ENCODE measurements at places on chromosomes 16 and 17.

DNA sequence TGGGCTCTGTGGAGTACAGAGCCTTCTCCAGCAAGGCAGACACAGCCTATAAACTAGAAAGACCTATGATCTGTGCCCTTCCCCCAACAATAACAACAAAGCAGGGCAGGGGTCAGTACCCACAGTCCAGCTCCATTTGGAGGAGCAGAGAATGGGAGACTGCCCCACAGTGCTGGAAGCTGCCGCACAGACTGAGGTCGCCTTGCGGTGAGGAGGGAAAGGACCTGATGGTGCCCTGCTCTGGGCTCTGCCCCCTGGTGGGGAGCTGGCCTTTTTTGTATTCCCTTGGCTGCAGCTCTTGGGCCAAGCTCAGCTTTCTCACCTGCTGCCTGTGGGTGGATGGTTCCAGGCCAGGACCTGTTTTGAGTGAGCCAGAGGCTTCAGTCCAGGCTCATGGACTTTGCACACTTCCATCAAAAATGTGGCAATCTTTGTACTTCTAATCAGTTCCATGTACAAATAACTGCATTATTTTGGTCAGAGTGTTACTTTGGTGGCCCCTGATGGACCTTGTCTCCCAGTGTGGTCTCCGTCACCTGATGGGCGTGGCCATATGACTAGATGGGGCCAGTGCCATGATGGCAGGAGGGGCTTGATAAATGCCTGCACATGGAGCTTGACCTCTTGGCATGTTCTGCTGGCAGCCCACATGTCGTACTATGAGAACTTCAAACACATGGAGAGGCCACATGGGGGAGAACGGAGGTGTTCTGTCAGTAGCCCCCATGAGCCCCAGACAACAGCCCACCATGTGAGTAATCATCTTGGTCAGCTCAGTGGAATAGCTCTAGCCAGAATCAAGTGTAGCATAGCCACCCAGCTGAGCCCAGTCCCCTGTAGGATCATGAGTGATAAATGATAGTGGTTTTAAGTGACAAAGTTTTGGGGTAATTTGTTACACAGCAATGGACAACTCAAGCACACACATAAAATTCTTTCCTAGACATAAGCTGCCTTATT, 24.2 kb downstream of the B9D1 start:
- peak; percentile 54 for DNase-seq

- DNase-seq = no peak
Observed at GRCh38 chr17:59357219-59357697, 25.8 kb downstream of the YPEL2 start.

DNA sequence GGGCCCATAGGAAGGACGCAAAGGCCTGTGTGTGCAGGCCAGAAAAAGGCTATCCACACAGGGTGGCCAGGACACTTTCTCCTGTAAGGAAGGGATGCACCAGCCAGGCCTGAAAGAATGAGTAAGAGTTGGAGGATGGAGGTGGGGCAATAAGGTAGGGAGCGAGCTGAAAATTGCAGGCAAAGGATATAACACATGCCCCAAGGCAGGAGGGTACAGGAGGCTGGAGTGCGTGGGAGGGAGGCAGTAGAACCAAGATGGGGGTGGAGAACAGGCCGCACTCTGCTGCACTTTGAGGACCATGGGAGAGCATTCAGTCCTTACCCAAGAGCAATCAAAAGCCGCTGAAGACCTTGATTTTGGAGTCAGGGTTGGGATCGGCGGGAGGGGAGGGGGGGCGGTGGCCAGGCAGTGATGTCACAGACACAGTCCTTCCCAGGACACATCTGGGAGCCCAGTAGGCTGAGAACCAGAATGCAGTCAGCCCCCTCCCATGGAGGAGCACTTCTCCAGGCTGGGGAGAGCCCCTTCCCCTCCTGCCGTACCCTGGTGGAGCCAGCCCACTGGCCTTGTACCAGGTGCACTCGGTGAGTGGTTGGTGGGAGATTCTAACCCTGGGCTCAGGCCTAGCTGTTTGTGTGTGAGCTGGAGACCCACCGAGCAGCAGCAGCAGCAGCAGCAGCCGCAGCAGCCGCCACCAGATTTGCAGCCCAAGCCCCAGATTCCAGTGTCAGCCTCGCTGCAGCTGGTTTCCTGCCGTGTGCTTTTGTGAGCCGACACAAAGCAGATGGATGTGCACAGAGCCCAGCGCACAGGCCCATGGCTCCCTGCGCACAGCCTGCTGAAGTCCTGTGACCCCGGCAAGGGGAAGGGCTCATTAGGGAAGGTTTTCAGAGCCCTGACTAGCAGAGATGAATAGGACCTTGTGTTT, 17.5 kb downstream of the ANKRD40 start:
- DNase-seq = no peak

GRCh38 chr16:88454523-88454947, 1.5 kb downstream of the ZFPM1 start:
- DNase-seq = no peak

DNA sequence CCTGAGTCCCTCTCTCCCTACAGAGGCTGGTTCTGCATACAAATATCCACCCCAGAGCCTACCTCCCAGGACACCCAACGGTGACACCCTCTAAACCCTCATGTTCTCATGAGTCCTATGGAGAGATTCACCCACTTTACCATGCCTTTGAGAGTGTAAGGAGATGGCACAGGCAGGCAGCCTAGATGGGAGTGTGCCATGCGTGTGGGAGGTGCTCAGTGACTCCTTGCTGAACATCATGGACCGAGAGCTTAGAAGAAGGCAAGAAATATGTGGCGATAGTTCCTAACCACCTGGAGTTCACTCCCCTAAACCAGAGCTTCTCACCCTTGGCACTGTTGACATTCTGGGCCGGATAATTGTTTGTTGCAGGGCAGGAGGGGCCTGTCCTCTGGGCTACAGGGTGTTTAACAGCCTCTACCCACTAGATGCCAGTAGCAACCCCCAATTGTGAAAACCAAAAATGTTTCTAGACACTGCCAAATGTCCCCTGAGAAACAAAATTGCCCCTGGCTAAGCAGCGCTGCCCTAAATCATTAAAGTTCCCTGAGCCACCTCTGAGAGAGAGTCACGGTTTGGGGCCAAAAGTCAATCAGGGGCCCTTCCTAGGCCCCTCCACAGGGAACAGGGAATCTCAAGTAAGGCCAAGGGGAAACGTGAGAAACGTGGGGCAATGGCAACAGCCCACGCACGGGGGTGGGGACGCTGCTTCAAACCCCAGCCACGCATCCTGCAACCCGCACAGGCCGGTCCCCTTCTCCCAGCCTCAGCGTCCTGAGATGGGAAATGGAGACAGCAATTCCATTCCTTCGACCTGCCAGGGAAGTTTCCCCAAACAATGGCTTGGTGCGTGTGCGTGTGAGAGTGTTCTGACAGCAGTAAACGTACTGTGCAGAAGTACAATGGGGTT, 66.8 kb downstream of the C16orf78 start:
- DNase-seq = no peak

DNA sequence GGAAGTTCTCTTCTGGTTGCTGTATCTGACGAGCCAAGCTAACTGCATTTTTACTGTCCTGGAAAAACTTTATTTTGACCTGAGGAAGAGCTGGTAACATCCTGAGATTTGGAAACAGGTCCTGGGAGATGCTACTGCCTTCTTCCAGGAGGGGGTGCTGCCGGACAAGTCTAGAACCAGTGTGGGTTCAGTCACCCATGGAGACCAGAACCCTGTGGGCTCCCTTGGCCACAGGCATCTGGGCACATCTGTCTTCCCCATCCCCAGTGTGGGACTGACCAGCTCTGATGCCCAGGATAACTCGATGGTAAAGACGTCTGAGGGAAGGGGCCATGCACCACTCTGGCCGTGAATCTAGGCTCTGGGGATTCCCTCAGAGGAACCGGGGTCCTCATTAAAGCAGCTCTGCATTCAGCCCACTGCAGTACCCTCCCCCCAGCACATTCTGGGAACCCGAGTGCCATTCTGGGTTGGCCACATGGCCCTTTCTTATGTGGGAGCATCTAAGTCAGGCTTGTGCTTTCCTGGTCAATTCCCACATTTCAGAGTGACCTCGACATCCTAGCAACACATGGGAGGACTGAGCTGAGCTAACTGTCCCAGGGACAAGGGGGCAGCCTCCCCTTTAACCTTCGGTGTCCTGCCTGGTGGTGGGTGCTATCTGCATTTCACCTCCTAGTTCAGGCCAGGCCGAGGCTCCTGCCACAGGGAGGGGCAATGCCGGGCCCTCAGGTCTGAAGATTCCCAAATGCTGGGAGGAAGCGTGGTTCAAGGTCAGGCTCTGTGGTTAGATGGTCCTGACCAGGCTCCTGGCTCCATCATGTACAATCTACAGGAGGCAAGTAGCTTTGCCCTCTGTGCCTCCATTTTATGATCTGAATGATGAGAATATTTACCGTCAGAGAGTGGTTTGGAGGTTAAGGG, 6.4 kb downstream of the C16orf86 start:
- DNase-seq = peak; percentile 41

GRCh38 chr17:382644-383533, 30.3 kb upstream of the RPH3AL start:
- DNase-seq = no peak

- no peak for DNase-seq
Observed at GRCh38 chr17:79872762-79873161, 33.5 kb upstream of the CBX4 start.

DNA sequence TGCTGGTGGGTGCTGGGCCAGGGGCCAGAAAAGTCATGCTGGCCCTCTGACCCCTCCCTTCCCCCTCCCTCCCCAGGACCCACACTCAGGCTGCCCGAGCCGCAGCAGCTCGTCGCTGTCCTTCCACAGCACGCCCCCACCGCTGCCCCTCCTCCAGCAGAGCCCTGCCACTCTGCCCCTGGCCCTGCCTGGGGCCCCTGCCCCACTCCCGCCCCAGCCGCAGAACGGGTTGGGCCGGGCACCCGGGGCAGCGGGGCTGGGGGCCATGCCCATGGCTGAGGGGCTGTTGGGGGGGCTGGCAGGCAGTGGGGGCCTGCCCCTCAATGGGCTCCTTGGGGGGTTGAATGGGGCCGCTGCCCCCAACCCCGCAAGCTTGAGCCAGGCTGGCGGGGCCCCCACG, 8.3 kb upstream of the CISD3 start:
- DNase-seq = no peak

DNA sequence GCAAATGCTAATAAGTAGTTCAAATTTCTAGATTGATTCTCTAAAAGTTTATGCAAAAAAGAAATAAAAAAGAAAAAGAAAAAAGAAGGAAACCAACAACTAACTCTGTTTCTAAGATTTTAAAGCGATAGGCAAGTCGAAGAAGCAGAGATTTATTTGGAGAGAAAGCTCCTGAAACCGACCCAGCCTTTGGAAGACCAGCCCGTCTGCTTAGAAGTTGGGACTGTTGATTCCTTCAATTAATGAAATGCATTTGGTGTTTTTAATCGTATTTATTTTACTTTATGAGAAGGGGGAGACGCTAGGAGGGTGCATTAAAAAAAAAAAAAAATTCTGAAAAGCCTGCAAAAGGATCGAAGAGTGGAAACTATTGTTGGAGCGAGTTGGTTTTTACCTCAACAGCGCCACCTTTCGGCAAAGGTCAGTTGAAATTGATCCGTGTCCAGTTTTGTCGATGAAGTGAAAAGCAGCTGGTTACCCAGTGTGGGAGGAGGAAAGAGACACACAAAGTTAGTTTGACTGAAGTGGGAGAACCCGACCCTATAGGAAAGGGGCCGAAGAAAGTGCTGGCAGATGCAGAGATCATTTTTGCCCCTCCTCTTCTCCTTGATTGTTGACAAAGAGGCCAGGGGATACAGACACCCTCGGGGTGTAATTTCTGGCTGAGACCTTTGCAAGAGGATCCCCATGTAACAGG, 1.5 kb upstream of the MAF start:
- peak; percentile 86 for DNase-seq

DNA sequence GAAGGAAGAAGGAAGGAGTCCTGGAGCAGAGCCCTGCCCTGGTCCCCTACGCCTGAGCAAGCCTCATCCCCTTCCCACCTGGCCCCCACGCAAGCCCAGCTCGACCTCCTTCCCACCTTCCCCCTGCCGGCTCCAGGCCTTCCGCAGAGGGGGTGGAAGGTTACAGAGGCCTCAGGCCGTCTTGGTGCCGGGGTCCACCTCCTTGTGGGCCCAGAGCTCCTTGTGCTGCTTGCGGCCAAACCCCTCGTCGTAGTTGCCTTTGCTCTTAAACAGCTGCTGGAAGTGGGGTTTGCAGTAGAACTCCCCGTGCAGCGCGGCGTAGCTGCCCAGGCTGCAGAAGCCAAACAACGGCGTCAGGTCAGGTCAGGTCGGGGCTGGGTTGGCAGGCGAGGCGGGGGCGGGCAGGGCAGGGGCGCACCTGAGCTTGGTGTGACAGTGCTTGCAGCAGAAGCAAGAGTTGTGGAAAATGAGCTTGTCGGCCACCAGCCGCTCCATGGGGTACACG, 1.5 kb downstream of the LIMD2 start:
- no peak for DNase-seq

DNA sequence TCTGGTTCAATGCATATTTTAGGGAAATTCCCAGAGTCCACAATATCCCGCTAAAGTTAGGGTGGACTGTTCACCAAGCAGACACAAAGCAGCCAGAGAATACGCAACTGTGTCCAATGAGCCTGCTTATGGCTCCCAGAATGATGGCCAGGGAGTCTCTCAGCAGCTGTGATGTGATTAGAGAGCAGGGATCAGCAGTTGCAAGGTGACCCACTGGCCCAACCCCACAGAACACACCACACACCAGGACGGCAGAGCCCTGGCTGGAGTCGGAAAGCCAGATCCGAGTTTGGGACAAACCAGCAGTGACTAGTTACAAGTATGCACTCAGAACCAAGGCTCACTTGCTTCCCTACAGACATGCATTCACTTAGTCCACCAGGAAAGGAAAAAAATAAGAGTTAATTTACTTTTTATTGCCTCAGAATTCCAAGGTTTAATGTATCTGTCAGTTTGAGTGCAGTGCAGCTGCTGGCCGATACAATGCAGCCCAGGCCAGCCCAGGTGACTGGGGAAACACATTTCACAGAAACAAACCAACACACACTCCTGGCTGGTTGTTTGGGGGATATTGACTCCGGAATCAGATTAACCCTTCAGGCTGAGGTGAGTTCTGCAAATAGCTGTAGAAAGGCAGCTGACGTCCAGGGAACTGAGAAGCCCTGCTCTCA, 121.7 kb downstream of the HIC1 start:
- DNase-seq = no peak

GRCh38 chr16:82263521-82264143, 93.6 kb upstream of the MPHOSPH6 start:
- peak; percentile 44 for DNase-seq

GRCh38 chr17:38542286-38542685, 63.5 kb downstream of the SRCIN1 start:
- no peak for DNase-seq

DNA sequence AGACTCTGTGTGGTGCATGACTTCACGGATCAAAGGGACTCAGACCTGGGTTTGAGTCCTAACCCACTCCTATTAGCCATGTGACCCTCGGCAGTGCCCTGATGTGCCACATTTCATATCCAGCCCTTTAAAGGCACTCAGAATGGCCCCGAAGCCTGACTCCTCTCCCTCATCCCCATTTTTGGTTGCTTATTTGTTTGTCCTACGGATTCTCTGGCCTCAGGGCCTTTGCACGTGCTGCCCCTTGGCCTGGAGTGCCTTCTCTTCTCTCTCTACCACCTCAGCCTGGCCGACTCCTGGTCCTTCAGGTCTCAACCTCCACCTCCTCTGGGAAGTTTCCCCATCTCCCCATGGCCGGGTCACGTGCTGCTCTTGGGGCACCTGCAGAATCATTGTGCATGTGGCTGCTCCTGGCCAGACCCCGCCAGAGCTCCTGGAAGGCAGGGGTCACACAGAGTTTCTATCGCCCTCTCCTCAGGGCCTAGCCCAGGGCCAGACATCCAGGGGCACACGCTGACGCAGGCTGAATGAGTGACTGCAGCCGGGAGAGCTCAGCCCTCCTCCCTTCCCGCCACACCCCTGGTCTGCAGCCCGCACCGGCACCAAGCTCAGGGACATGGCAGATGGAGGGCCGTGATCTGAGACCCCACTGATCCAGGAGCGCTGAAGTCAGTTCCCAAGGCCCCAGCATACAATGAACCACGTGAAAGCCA, 22.0 kb upstream of the CIBAR2 start:
- DNase-seq = no peak

Measured in T-helper 1 cell (primary cell).